GM23248 (cell line): ENCODE measurements at places on chromosomes 4 and X. TPM values are rescaled to one million over a fixed set of nuclear protein-coding genes. Genes with fewer than 3 reads are reported as not detected.
A peak's percentile ranks its signal among the peaks of the same experiment; 100 is the strongest.

TKTL2 gene
- not detected in 2 replicates for polyA plus RNA-seq

GPR82 gene
- polyA plus RNA-seq: 0.13 TPM in 1 of 2 replicates, not detected in the other

ARSD gene
- 9.2 and 10.7 TPM in 2 replicates for polyA plus RNA-seq

TEX13C gene
- not detected in 2 replicates for polyA plus RNA-seq

KIAA1210 gene
- polyA plus RNA-seq: not detected in 2 replicates

AVPR2 gene
- not detected in 2 replicates for polyA plus RNA-seq

HSD17B13 gene
- not detected in 2 replicates for polyA plus RNA-seq

ABCB7 gene
- polyA plus RNA-seq: 5.0 and 5.5 TPM in 2 replicates

TGIF2LX gene
- not detected in 2 replicates for polyA plus RNA-seq

- no peak overlapping the region for H3K4me3 ChIP-seq
- no peaks in the 10 kb centered on the region for H3K36me3 ChIP-seq
- H3K4me1 ChIP-seq: no peaks in the 10 kb centered on the region
- H3K27ac ChIP-seq: no peak overlapping the region
- no peak for DNase-seq
These were observed 3.2 kb downstream of the PITX2 start for GRCh38 chr4:110619463-110620247.

DNA sequence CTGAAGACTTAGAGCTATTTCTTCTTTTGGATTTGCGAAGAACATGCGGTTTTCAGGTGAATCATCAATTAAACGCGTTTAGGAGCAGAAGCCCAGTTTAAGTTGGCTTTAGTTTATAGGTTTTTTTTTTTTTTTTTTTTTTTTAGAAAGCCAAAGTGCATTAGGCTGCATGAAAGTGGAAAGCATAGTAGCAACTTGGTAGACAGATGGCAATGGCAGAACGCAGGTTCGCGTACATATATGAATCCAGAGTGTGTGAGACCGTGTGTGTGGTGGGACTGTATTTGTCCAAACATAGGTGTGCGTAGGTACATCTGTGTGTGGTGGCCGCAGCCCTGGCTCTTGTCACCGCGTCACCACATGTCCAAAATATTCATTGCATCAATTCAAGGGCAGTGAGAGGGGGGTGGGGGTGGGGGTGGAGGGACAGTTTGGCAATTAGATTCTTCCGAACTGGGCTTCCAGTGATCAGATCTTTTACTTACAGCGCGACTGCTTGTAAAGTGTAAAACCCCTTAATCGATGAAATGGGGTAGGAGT, 901 bp downstream of the JADE1 start:
- H3K4me3 ChIP-seq: peak overlapping the region; percentile 84
- peaks cover 7% of the 10 kb centered on the region; the same call in 1 of the 2 replicates for H3K4me1 ChIP-seq
- H3K36me3 ChIP-seq: no peaks in the 10 kb centered on the region
- DNase-seq: peak; percentile 65
- peak overlapping the region; percentile 89 for H3K27ac ChIP-seq

DNA sequence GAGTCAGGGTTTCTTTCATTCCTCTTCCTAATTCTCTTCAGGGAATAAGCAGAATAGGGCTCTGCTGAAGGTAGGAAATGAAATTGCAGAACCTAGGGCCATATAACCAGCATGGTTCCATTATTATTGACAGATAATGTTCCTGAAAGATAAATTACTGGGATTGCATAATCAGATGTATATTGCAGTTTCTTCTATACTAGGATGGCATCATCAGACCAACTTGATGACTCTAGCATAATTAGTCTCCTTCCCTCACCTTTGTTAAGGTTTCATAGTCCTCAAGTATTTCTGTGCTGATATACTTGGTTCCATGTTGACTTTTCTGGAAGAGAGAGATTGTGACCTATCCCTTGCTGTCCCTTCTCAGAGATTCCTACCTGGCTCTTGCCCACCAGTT, 492.3 kb upstream of the LCORL start:
- no peaks in the 10 kb centered on the region for H3K27me3 ChIP-seq
- DNase-seq: no peak
- no peak overlapping the region for H3K4me3 ChIP-seq
- H3K27ac ChIP-seq: no peak overlapping the region

- peak; percentile 64 for DNase-seq
- H3K27ac ChIP-seq: peak overlapping the region; percentile 18; the same call in 1 of the 2 replicates
- peaks cover 15% of the 10 kb centered on the region for H3K4me1 ChIP-seq
- peaks cover 18% of the 10 kb centered on the region for H3K36me3 ChIP-seq
- no peaks in the 10 kb centered on the region for H3K27me3 ChIP-seq
These were observed 22.6 kb downstream of the NAP1L5 start for GRCh38 chr4:88674979-88675378.

DNA sequence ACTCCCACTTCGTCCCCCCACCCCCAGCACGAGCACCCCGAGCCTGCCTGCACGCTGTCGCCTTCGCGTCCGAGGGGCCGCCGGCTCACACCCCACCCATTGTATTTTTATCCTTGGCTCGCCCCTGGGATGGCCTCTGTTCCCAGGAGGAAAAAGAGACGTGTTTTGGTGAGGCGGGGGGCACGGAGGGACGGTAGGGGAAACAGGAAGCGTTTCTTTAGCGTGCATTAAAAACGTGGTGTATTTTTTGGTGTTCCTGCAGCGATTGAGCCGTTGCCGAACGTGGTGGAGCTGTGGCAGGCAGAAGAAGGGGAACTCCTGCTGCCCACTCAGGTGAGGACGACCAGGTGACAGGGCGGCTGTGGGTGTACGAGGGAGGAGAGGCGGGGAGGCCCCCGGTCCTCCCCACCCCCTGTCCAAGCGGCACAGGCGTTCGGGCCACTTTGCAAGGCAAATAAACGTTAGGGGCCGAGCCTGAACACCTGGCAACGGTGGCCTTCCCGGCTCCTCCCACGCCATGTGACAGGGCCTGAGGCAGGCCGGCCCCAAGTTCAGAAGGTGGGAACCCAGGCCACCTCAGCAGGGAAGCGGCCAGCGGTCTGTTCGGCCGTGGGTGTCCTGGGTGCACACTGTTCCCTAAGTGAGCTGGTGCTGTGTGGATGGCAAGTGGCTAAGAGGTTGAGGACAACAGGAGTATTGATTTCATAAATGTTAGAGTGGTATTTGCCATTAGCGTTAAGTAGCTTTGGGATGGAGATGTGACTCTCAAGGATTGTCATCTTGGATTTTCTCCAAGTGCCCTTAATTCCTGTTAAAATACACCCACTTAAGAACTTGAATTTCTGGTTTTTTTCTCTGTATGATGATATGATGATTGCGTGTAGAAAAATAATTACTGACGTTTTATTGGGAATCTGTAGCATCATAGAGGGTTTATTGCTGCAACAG, 1.1 kb downstream of the TMEM131L start:
- H3K27ac ChIP-seq: no peak overlapping the region
- H3K27me3 ChIP-seq: no peaks in the 10 kb centered on the region
- H3K4me1 ChIP-seq: peaks cover 19% of the 10 kb centered on the region; the same call in 1 of the 2 replicates
- peak overlapping the region; percentile 79 for H3K4me3 ChIP-seq
- DNase-seq: peak; percentile 34

DNA sequence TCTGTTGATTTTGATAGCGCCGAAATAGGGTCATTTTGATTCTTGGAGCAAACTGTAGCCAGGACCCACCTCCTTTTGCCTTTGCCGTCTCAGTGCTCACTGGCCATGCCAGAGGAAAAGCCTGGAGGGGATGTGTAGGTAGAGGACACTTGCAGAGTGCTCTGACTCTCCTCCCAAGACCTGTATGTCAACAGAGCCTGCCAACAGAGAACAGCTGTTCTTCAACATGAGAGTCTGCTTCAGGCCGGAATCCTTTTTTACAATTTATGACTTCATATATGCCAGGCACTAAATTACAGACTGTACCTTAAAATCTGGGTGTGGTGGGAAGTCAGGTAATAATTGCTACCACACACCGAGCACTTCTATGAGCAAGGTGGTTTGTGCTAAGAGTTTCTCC, 94.2 kb downstream of the KDR start:
- no peak for DNase-seq
- H3K27me3 ChIP-seq: 0 out of 2 replicates have a peak, but pooled peaks cover 2% of the 10 kb centered on the region
- no peaks in the 10 kb centered on the region for H3K36me3 ChIP-seq
- no peaks in the 10 kb centered on the region for H3K4me1 ChIP-seq
- no peak overlapping the region for H3K27ac ChIP-seq

DNA sequence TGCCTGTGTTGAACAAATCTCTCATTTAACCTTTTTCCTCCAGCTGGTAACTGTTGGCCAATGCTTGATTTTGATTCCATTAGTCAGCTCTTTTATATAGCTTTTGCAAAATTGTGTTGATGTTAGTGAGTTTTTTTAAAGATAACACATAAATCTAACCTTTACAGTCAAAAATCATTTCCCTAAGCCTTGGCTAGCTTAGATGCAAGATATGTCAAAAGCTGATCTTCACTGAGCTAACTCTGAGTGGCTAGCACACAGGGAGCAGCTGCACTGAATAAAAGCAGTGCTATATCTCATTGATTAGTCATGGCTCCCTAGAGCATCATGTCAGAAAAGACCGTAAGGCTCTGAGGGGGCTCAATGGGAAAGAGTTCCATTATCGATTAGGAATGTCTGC, 78.7 kb downstream of the PPARGC1A start:
- H3K27ac ChIP-seq: no peak overlapping the region
- DNase-seq: no peak
- H3K4me1 ChIP-seq: no peaks in the 10 kb centered on the region

DNA sequence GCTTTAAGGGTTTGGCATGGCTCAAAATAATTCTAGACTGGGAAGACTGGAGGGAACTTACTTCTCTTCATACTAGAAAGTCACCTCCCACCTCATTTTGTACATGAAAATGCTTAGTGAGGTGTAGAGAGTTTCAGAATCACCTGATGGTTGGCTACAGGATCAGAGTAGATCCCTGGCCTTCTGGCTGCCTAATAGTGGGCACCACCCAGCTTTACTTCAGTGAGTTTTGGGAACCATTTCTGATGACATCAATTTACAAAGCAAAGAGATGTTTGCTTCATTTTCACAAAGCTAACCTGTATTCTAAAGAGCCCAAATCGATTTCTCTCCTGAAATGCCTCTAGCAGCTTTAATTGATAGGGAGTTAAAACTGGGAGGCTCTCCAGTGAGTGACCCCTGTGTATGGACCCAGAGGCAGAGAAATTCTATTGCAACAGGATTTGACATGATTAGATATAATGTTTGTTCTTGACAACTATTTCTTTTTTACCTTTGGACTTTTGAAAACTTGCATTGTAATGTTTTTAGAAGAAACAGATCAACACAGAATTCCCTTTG, 180.5 kb downstream of the PTTG2 start:
- H3K36me3 ChIP-seq: no peaks in the 10 kb centered on the region
- H3K27ac ChIP-seq: no peak overlapping the region
- H3K4me3 ChIP-seq: no peak overlapping the region
- DNase-seq: no peak
- no peaks in the 10 kb centered on the region for H3K27me3 ChIP-seq

DNA sequence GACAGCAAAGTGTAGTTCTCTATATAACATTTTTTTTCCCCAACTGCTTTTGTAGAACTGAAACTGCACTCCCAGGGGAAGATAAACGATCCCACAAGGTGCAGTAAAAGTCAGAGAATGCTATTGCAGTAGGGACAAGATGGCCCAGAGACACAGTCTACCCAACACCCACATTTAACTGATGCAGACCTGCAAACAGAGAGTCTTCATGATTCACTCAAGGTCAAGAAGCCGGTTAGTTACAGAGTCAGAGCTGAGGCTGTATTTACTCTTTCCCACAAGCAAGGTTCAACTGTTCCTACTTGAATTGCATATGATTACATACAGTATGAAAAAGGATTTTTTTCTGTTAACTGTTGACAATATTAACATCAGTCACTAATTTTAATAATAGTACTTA, 654.6 kb downstream of the IL1RAPL1 start:
- no peaks in the 10 kb centered on the region for H3K36me3 ChIP-seq
- no peak overlapping the region for H3K4me3 ChIP-seq
- H3K4me1 ChIP-seq: no peaks in the 10 kb centered on the region
- H3K27me3 ChIP-seq: no peaks in the 10 kb centered on the region

DNA sequence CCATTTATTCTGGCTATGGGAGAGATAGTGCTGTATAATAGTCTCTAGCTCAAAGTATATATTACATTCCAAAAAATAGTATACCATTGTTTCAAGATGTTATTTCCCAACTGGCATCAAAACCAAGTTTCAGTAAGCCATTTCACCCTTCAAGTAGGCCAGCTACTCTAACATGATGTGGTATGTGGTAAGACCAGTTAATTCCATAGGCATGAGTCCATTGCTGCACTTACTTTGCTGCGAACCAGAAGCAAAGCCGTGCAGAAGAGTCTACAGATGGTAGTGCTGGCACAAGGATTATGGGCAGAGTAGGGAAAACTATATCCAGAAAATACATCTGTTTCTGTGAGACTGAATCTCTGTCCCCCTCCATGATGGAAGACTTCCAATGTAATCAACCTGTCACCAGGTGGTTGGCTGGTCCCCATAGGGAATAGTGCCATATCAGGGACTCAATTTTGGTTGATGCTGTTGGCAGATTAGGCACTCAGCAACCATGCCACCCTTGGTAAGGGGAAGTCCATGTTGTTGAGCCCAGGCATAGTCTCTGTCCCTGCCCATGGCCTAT, 49.8 kb upstream of the HSD17B10 start:
- DNase-seq: peak; percentile 76
- H3K27me3 ChIP-seq: no peaks in the 10 kb centered on the region
- H3K36me3 ChIP-seq: no peaks in the 10 kb centered on the region

GRCh38 chrX:46812445-46812844, 24.4 kb upstream of the RP2 start:
- H3K4me1 ChIP-seq: no peaks in the 10 kb centered on the region
- H3K4me3 ChIP-seq: no peak overlapping the region
- no peaks in the 10 kb centered on the region for H3K27me3 ChIP-seq
- no peaks in the 10 kb centered on the region for H3K36me3 ChIP-seq
- DNase-seq: no peak

DNA sequence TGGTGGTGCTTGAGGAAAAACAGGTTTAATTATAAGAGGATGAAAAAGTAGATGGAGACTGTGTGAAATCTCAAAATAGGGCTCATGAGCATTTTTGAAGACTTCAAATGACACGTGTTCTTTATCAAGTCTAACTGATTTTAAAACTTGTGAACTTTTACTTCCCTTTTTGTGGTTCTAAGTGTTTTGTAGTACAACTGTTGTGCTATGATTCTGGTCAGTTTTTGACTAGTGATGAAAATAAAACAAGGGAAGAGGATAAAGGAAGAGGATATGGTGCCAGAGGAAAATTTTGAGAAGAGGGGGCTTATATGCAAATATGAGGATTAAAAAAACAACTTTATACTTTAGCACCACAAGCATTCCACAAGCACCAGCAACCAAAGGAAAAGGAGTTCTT, 644.0 kb downstream of the RPA4 start:
- no peaks in the 10 kb centered on the region for H3K36me3 ChIP-seq
- no peak overlapping the region for H3K4me3 ChIP-seq
- no peak for DNase-seq
- no peaks in the 10 kb centered on the region for H3K4me1 ChIP-seq
- no peak overlapping the region for H3K27ac ChIP-seq
- no peaks in the 10 kb centered on the region for H3K27me3 ChIP-seq

- peak; percentile 28 for DNase-seq
- H3K4me3 ChIP-seq: no peak overlapping the region
- H3K4me1 ChIP-seq: peaks cover 5% of the 10 kb centered on the region; the same call in 1 of the 2 replicates
- H3K27me3 ChIP-seq: no peaks in the 10 kb centered on the region
- peak overlapping the region; percentile 20; the same call in 1 of the 2 replicates for H3K27ac ChIP-seq
- peaks cover 57% of the 10 kb centered on the region for H3K36me3 ChIP-seq
These were observed 64.6 kb downstream of the CLDN22 start for GRCh38 chr4:183255487-183255886.

GRCh38 chrX:154749856-154750255, 1.0 kb downstream of the GAB3 start:
- no peak overlapping the region for H3K27ac ChIP-seq
- DNase-seq: peak; percentile 44
- H3K4me3 ChIP-seq: peak overlapping the region; percentile 68
- no peaks in the 10 kb centered on the region for H3K4me1 ChIP-seq
